ENCODE measurements at places on chromosomes 12 and 14.
A peak's percentile ranks its signal among the peaks of the same experiment; 100 is the strongest.

GRCh38 chr12:109718390-109718789 is 4.8 kb downstream of the FAM222A start:
- no peak for DNase-seq

GRCh38 chr12:26062566-26062965 is 62.3 kb downstream of the BHLHE41 start:
- DNase-seq, result no peak

- no peak for DNase-seq
Observed at GRCh38 chr14:92564344-92565039, 50.9 kb downstream of the RIN3 start.

DNA sequence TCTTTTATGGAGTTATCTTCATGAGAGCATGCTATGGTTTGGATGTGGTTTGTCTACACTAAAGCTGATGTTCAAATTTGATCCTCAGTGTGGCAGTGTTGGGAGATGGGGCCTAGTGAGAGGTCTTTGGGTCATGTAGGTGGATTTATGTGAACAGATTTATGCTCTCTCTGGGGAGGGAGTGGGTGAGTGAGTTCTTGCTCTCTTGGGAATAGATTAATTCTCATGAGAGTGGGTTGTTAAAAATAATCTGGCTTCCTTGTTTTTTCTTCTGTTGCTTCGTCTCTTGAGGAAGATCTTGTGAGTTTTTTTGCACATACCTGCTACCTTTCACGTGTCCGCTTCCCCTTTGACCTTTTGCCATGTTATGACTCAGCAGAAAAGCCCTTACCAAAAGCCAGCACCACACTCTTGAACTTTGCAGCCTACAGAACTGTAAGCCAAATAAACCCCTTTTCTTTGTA is 20.5 kb downstream of the DERA start:
- DNase-seq, result peak; percentile 31

- DNase-seq, result no peak
Observed at GRCh38 chr12:123229051-123229450, 3.9 kb downstream of the MPHOSPH9 start.

DNA sequence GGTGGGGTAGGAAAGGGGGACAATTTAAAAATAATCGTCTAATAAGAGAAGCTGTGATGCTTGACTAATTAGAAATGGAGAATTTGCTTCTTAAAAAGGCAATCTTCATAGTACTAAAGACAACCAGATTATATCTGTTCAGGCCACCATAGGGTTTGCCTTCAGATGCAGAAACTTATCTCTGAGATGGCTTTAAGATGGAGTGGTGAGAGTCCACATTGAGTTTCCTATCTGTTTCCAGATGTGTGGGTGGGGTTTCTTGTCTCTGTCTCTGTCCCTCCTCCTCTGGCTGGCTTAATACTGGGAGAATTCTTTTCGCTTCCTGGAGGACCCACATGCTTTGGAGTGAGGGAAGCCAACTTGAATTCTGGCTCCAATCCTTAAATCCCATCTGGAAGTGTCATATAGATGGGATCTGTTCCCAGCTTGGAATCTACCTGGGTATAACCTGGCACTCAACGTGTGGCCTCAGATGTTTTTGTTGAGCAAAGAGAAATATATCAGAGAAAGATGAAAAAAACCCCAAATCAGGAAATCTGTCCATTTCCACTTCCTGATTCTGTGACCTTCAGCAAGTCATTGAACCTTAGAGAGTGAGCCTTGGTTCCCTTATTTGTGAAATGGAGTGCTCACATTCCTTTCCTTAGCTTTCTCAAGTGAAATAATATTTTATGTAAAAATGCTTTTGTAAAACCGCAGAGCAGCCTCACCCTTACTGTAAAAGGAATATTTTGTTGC is 66.4 kb downstream of the CHST11 start:
- DNase-seq, result no peak

DNA sequence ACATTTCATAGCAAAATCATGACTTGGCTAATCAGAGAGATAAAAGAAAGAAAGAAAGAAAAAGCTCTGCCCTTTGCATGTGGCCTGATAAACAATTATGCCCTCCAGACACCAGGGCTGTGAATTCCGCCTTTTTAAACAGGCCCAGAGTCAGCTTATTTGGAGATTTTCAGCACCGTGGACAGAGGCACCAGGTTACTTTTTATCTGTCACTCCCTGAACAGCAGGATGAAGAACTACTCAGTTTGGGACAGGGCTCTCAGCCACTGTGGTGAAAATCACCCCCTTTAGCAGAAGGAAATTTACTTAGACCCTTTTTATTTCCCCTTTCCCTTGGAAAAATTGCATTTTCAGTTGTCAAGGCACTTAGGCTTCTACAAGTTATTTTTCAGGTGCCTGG is 359.9 kb downstream of the NRXN3 start:
- DNase-seq, result no peak

DNA sequence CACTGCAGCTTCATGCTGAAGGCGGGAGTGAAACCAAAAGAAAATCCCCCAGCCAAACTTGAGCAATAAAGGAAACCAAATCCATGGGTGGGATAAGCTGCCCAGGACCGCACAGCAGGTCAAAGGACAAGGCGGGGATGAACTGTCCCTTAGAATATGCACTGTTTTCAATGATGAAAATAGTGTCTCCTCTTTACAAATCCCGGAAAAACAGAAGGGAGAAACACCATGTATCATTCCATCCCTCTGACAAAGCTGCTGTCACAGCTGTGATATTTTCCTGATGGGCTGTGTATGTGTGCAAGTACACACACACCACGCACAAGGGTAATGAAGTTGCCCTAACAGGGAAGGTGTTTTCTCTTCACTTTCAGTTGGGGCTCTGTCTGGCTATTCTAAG is 70.3 kb downstream of the ACTN1 start:
- DNase-seq, result no peak

DNA sequence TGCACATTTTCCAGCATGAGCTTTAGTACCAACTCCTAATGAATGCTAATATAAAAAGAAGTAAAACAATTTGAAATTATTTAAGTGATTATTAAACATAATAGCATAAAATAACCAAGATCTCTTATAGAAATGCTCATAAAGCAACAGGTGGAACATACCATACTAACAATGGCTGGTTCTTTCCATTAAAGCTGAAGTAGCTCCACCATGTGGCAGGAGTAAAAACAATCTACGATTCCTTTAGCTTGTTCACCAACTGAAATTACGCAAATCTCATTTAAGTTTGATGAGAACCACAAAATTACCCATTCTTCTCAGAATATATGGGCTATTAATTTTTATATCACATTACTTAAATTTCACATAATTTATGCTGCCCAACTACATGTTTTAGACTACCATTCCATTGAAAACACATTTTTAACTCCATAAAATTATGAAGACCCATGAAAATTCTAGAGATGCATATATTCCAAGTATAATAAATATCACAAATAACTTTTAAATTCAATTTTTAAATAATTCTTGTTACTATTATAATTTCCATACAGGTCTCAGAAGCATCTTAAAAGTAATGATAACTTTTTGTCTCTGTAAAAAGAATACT is 213.6 kb downstream of the DAD1 start:
- peak; percentile 85 for DNase-seq

DNA sequence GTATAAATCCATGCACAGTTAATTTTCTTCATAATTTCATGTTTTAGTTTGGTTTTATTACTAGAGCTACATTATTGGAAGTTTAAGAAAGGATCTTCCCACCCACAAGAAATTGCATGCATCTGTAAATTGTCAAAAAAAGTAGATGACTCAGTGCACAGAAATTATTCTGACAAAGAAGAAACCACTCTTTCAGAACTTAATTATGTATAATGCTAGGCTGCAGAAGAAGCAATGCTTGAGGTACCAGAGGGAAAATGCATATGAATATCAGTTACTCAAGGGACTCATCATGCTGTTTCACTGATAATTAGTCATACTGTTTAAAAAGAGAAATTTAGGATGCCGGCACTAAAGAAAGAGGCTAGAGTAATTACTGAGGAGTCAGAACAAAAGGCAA is 147.0 kb downstream of the SLC16A7 start:
- DNase-seq, result no peak

- no peak for DNase-seq
Observed at GRCh38 chr14:77649326-77649725, 32.9 kb upstream of the SPTLC2 start.

DNA sequence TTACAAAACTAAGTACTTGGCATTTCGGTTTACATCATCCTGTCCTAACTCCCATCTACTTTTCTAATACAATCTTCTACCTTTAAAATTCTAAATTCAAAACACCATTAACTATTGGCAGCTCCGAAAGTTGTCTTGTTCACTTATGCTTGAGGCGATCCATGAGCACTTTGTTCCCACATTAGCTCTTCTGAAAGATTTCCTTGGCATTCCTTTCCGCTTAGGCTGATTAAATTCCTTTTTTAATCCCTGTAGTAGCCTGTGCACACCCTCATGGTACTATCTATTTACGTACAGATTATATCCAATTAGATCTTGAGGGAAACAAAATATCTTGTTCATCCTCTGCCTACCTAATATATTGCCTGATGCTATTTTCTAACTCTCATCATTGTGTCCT is 480.7 kb downstream of the PRKD1 start:
- peak; percentile 39 for DNase-seq
